ENCODE measurements at places on chromosomes 7 and 10. TPM values are rescaled to one million over a fixed set of nuclear protein-coding genes. Genes with fewer than 3 reads are reported as not detected.

TMEM130 gene
- 0.44 TPM for total RNA-seq

PSAP gene
- total RNA-seq: 1,900 TPM

OPN1SW gene
- not detected for total RNA-seq

TAS2R3 gene
- total RNA-seq: 1.8 TPM

WNT2 gene
- 1.3 TPM for total RNA-seq

AKR1B15 gene
- not detected for total RNA-seq

CRHR2 gene
- total RNA-seq: not detected

Data from smooth muscle cell of trachea (primary cell).